ENCODE measurements at places on chromosomes 13 and 19. TPM values are rescaled to one million over a fixed set of nuclear protein-coding genes. Genes with fewer than 3 reads are reported as not detected.
A peak's percentile ranks its signal among the peaks of the same experiment; 100 is the strongest.

DNA sequence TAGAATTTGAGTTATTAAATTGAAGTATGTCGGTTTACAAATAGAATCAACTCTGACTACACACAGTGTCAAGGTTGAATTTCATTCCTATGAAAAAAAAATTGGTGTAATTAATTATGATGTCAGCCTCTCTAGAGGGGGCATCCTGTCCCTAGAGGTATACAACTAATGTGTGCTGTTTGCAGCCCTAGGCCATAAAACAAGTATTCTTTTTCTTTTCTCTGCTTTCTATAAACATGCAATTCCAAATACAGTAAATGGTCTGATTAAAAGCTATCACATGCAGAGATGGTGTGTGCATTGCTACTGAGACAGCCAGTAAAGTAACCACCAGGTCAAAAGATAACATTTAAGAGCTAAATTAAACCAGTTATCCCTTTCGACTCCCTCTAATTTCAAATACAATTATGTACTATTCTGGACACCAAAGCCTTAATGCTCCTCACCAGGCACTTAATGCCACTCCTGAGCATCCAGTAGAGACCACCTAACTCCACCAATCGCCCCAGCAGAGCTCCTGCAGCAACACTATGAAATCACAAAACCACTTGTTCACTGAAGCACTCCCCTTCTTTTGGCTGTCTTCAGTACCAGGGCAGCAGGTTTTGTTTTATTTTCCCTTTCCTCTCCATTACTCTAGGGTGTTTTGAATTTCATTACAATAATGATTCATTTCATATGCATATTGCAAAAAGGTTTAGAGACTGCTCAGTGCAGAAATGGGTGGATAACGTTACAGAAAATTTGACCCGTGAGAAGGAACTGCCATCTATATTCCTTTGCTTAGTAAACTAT is 426.9 kb downstream of the PCDH9 start:
- no peaks in the 10 kb centered on the region for H3K36me3 ChIP-seq
- H3K27ac ChIP-seq = no peak overlapping the region
- DNase-seq = no peak
- H3K4me1 ChIP-seq = no peaks in the 10 kb centered on the region
- no peaks in the 10 kb centered on the region for H3K27me3 ChIP-seq

GRCh38 chr19:46125447-46125846 is 959 bp upstream of the IGFL3 start:
- no peak overlapping the region for H3K27ac ChIP-seq
- no peak for DNase-seq
- H3K27me3 ChIP-seq = peaks cover 61% of the 10 kb centered on the region
- H3K36me3 ChIP-seq = no peaks in the 10 kb centered on the region
- H3K4me3 ChIP-seq = no peak overlapping the region
- no peaks in the 10 kb centered on the region for H3K4me1 ChIP-seq

DNA sequence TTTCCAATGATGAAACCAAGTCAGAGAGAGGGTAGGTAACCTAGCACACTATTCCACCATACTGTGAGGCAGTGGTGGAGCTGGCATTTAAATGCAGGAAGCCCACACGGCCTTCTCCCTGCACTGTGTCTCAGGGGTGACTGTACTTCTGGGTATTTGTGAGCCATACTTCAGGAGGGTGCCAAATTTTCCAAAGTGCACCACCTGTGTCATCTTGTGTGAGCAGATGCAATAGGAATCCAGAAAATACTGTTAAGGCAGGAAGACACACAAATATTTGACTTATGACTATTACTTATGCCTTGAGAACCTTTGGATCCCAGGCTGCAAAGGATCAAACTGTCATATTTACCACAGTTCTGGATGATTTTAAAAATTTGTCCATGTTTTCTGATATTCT is 17.3 kb downstream of the ZNF229 start:
- H3K27ac ChIP-seq = no peak overlapping the region
- H3K4me1 ChIP-seq = no peaks in the 10 kb centered on the region
- no peak for DNase-seq
- H3K27me3 ChIP-seq = no peaks in the 10 kb centered on the region
- peaks cover 3% of the 10 kb centered on the region for H3K36me3 ChIP-seq

DNA sequence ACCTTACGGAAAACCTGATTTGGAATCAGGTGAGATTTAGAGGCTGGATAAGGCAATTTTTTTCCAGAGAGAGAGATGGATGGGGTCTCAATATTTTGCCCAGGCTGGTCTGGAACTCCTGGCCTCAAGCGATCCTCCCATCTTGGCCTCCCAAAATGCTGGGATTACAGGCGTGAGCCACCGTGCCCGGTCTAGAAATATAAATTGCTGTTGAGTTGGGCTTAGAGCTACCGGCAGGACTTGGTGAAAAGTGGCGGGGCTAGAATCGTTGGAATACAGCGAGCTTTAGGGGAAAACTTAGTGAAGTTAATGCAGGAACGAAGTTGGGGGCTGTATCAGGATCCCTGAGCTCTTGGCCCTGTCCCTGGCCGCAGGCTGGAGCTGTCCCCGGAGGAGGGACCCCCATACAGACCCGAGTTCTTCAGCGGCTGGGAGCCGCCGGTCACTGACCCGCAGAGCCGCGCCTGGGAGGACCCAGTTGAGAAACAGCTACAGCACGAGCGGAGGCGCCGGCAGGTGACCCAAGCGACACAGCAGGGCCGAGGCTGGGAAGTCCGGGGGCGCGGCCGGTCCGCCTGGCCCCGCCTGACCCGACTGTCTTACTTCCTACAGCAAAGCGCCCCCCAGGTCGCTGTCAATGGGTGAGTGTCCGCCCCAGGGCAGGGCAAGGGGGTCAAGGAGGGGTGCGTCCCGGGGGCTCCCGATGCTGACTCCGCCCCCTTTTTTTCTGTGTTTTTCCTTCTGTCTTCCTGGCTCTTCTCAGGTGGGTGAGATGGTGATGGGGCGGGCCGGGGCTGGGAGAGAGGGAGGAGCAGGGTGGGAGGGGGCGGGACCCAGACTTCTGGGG is 7.6 kb downstream of the EPS8L1 start:
- H3K36me3 ChIP-seq = peaks cover 12% of the 10 kb centered on the region
- H3K4me3 ChIP-seq = no peak overlapping the region
- peaks cover 25% of the 10 kb centered on the region for H3K4me1 ChIP-seq
- no peak for DNase-seq

DNA sequence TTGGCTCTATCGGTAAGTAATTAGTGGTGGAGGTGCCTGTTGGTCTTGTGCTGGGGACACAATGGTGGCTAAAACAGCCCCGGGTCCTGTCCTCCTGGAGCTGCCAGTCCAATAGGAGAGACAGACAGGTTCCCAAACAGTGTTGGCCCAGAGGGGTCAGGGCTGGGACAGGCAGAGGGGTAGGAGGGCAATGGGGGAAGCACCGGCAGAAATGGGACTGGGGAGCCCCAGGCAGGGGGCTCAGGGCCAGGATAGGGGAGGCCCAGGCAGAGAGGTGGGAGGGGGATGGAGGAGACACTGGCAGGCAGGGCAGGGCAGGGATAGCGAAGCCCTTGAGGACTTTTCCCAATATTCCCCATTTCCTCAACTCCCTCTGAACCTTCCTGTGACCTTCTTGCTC is 2.2 kb upstream of the FBL start:
- no peak for DNase-seq
- H3K4me3 ChIP-seq = no peak overlapping the region
- H3K36me3 ChIP-seq = peaks cover 12% of the 10 kb centered on the region
- peaks cover 25% of the 10 kb centered on the region for H3K4me1 ChIP-seq

DNA sequence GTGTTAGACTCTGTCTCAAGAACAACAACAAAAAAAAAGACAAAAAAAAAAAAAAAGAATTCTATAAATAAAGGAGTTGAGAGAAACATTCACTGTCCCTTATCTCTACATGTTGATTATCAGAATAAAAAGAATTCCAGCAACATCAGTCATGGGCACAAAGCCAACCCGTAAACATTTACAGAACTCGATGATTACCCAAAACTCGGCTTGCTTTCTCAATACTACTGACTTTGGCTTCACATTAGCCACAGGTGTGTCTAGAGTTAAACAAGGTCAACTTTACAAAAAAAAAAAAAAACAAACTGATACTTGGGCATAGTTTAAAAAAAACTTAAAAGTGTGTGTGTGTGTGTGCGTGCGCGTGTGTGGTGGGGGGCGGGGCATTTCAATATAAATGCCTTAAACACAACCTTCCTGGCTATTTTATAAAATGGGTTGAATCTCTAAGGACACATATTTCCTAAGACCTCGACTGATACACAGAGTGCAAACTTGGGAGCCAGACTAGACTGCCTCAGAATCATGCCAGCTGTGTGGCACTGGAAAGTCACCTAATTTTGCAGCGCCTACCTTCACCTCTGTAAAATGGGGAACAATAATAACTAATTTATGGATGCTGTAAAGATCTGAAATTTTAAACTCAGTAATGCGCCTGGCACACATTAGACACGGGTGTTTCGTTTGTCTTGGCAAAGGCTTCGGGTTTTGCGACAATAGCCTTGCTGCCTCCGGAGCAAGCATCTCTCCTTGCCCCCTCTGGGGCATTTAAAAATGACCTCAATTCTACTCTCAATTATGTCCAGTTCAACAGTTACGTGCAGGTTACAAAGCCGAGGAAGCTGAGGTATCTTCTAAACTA is 922 bp downstream of the EBPL start:
- H3K27me3 ChIP-seq = no peaks in the 10 kb centered on the region
- peaks cover 24% of the 10 kb centered on the region for H3K4me1 ChIP-seq
- H3K27ac ChIP-seq = peak overlapping the region; percentile 81
- peaks cover 26% of the 10 kb centered on the region for H3K36me3 ChIP-seq
- no peak for DNase-seq
- H3K4me3 ChIP-seq = peak overlapping the region; percentile 93

DNA sequence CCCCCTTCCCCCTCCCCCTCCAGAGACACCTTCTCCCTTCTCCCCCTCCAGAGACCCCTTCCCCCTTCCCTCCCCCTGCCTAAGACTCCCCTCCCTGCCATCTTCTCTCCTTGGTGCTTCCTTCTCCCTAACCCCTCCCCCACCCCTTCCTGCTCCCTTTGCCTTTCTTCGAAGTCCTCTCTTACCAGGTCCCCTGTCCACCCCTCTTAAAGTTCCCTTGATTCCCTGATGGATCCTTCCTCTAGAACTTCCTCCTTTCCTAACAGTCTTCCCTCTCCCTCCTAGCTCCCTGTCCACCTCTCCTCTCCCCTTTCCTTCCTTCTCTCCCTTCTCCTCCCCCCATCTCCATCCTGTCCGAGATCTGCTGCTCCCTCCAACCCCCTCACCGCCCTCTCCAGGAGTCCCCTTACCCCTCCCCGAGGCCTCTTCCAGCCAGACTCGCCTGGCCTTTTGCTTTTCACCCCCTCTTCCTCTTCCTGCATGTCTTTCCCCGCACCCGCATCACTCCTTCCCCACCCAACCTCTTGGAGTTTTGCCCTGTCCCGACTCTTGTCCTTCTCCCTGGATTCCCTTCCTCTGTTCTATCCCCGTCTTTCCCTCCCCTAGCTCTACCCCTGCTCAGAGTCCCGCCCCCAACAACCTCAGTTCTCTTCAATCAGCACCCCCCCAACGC is 3.1 kb downstream of the TNFSF9 start:
- H3K36me3 ChIP-seq = peaks cover 23% of the 10 kb centered on the region
- no peak overlapping the region for H3K27ac ChIP-seq
- H3K27me3 ChIP-seq = peaks cover 36% of the 10 kb centered on the region

- no peak for DNase-seq
- peaks cover 10% of the 10 kb centered on the region for H3K27me3 ChIP-seq
- H3K36me3 ChIP-seq = no peaks in the 10 kb centered on the region
- H3K27ac ChIP-seq = no peak overlapping the region
- H3K4me3 ChIP-seq = no peak overlapping the region
These were observed 68.5 kb upstream of the GTF3A start for GRCh38 chr13:27355894-27356293.

- H3K27me3 ChIP-seq = no peaks in the 10 kb centered on the region
- no peaks in the 10 kb centered on the region for H3K36me3 ChIP-seq
- no peak for DNase-seq
- H3K4me3 ChIP-seq = no peak overlapping the region
- H3K4me1 ChIP-seq = no peaks in the 10 kb centered on the region
- no peak overlapping the region for H3K27ac ChIP-seq
These were observed 293.6 kb downstream of the TEX29 start for GRCh38 chr13:111614009-111614408.

Gene FAM187B
- not detected for total RNA-seq

Gene ZNF578
- 0.12 TPM for total RNA-seq

Gene CD209
- not detected for total RNA-seq

Gene NLRP7
- total RNA-seq = not detected

Gene SCN1B
- 0.96 TPM for total RNA-seq

Gene IER2
- 161 TPM for total RNA-seq

Data from activated CD4-positive, alpha-beta T cell treated with anti-CD3 and anti-CD28 coated beads, Interleukin-2, amount 10 ng/mL, durations not matched to agents 24 days and 14 days (primary cell).